ENCODE measurements at places on chromosomes 2 and 18.

GRCh38 chr2:101267671-101268656 lies 15.3 kb downstream of the CNOT11 start:
- no peak for DNase-seq

DNA sequence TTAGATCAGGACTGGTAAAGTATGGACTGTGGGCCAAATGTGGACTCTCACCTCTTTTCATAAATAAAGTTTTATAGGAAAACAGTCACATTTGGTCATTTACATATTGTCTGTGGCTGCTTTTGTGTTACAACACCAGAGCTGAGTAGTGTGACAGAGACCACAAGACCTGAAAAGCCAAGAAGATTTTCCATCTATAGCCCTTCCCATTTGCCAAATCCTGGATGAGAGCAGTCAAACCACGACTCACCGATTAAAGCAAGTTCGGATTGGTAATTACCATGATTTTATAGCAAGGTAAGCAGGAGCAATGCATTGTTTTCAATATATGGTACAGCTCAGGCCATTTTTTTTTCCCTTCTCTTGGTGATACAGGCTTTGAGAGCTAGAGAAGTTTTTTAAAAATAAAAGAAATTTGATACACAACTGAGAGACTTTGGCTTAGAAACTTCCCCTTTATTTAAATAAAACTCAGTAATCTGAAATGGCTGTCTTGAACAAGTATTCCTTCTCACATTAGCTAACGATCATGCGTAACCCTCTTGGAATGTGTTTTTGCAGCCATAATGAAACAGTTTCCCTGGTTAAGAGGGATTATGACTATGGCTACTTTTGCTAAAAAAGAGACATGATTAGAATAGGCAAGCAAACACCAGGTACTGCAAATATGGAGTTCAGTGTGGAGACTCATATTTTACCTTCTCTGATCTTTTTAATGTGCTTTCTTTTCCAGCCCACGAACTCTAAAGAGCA lies 9.5 kb upstream of the MALL start:
- DNase-seq = no peak

- no peak for DNase-seq
Measured at GRCh38 chr2:137741784-137742362, 222.4 kb upstream of the HNMT start.

DNA sequence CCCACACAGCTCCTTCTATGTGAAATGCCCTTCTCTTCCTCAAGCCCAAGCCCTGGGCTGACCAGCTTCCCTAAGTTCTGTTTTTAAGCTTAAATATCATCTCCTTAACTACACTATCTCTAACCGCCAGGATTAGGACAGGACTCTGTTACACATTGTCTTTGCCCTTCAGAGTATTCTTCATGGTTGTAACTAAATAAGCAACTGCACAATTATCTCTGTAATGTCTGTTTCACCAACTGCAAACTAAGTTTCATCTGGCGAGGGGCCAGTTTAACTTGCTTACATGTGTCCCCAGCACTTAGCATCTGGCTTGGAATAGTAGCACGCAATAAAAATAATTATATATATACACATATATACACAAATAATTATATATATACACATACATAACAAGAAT lies 1.1 kb upstream of the ERMN start:
- no peak for DNase-seq

DNA sequence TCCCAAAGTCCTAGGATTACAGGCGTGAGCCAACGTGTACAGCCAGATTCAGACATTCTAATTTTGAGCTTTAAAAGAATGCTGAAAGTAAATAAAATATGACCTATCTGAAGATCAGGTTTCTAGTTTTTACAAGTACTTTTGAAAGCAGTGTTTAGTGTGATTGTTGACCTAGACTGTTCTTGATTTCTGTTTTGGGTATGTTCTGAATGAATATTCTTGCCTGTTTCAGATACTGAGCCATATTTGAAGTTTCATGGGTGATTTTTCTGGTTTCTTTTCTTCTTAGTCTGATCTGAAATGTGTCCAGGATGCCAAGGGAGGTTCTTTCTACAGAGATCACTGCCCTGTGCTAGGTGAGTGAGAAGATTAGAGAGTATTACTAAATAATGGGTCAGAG lies 37.2 kb downstream of the MIB1 start:
- DNase-seq = no peak

DNA sequence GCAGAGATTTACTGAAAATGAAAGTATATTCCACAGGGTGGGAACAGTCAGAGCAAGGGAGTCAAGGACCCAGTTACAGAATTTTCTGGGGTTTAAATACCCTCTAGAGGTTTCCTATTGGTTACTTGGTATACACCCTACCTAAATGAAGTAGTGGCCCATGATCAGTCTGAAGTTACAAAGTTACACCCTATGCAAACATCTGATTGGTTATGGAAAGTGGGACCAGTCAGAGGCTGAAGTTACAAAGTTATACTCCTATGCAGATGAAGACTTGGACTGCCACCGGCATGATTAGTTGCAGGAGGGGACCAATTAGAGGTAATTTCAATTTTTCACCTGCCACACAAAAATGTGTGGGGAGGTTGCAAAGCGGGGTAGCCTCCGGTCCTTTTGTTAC lies 56.2 kb downstream of the USP34 start:
- DNase-seq = no peak

GRCh38 chr2:193267496-193268002 lies 1072.8 kb upstream of the TMEFF2 start:
- DNase-seq = no peak

DNA sequence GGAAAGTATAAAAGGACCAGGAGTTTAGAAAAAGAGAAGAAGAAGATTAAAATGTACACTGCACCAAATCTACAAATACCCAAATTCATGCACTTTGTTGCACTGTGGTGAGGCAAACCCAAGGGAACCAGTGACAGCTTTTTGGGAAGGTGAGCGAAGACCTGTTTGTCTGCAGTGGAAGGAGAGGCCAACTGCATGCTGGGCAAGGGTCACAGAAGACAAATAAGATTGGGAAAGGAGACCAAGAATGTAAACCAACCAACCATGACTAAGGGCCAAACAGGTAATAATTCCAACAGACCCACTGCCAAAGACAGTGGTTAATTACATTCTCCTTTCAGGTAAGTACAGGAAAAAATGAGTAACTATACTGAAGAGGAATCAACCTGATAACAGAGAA lies 202.8 kb downstream of the STK39 start:
- DNase-seq = no peak

GRCh38 chr2:126707191-126707590 lies 51.2 kb downstream of the GYPC start:
- DNase-seq = no peak
